ENCODE measurements at places on chromosomes 4 and X.

DNA sequence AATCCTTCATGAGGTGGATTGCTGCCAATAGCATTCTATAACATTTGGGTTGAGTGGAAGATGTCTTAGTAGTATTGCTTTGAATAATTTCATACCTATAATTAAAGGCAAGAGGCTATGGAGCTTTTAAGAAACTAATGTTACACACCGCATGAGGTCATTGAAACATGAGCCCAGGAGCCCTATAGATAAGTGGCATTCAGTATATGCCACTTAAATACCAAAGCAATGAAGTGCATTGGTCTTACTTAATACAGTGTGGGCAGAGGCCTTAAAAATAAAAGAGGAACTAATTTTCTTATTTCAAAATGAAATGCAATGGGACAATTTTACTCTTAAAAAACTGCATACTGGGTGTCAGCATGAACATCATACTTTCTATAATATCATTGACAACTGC, 47.5 kb downstream of the SPATA18 start:
- DNase-seq: no peak

GRCh38 chrX:22035236-22035635, 3.1 kb downstream of the PHEX start:
- no peak for DNase-seq

DNA sequence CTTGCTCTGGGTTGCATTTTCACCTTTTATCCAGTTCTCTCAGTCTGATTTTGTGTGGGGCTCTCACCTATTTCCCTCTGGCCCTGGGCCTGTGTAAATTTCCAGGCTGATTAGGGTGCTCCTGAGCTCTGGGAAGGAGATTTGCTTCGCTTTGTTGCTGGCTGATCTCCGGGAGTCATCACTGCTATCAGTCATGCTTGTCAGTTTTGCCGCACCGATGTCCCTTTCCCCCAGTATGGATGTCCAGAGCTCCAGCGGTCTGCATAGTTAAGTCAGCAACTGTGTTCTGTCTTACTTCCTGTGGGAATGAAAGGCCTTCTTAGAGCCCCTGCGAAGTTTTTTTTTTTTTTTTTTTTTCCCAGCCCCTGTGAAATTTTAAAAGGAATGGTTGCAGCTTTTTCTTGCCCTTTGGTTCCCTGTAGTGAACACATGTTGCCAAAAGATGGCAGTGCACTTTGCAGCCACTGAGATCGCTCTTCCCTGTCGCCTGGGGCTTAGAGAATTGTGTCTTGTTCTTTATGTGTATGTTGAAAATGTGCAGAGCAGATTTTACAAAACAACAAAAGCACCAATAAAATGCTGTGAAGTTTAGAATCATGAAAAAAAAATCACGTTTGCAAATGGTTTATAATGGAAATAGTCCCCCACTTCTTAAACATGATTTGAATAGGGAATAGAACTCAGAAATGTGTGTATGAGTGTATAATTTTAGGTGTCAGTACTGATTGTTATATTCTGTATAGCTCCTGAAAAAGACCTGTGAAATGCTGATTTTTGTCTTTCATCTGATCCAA, 109.1 kb upstream of the SLC4A4 start:
- DNase-seq: no peak

GRCh38 chr4:124727331-124727890, 14.9 kb upstream of the ANKRD50 start:
- DNase-seq: no peak

DNA sequence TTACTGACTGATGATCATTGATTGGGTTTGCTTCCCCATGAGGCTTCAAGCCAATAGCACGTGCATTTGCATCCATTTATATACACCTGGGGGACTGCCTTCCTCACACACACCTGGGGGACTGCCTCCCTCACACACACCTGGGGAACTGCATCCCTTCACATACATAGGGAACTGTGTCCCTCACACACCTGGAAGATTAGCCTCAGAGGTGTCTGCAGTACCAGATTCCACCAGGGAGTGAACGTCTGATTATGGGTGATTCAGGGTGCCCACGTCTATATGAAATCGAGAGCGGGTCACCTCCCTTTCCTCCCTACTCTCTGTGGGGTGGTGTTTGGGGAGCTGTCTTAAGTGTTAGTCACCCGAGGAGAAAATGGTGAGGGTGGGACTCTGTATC, 16.9 kb downstream of the CD99 start:
- no peak for DNase-seq

DNA sequence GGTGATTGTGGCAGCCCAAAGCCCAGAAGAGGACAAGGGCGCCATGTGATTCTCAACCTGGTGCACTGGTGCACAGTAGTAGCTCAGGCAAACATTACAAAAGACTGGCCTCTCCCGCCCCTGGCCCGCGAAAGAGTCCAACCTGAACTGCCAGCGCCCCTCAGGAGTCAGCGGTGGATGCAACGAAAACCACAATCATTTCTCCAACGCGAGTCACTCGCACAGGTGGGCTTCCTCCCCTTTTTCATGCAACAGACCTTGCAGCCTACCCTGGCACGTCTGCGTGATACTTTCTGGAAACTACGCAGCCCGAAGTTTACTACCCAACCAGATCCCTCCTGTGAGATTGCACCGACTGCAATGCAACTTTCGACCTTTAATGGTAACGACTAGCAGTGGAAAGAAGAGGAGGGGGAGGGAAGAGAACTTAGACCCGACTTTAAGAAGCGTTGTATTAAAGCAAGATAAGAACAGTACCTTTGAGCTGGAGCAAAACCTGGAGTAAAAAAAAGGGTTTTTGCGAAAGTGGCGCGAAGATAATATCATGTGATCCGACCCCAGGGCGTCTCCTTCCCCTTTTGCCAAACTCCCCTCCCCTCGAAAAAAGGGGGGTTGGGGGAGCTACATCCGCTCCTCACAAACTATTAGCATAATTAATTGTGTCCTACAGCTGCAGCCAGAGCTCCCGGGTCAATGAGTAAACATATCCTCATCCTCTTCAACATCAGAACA, 63.3 kb upstream of the CCDC160 start:
- no peak for DNase-seq

GRCh38 chr4:7244751-7245320, 52.5 kb downstream of the SORCS2 start:
- no peak for DNase-seq

DNA sequence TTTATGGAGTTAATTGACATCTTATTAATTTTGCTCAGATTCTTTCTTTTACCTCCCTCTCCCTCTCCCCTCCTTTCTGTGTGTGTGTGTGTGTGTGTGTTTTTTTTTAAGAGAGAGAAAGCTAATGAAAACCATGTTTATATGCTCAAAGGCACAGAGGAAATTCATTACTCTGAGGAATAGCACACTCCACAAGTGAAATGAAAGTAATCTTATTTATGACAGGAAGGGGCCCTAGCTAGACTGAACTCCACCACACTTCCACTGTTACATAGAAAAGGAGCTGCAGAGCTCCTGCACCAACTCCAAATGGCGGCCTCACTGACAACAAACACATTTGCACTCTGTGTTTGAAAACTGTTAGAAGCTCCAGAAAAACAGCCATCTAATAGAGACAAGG, 150.6 kb downstream of the RASL11B start:
- no peak for DNase-seq

GRCh38 chr4:104859601-104860237, 287.0 kb upstream of the TET2 start:
- DNase-seq: no peak

DNA sequence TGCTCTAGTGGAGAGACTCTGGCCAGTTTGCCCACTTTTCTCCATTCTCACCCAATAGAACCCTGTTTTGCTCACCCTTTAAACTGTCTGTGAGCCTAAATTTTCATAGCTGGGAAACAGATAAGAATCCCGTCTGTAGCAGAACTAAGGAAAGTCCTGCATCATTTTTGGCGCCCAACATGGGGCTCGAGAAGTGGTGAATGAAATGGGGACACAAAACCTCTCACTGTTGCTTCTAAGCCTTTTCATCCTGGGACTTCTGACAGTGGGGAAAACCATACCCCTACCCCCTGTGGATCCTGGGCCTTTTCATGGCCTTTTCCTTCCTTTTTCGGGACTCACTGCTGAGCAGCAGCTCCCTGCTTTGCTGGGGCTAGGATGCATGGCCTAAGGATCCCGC, 189.9 kb downstream of the INPP4B start:
- DNase-seq: no peak

DNA sequence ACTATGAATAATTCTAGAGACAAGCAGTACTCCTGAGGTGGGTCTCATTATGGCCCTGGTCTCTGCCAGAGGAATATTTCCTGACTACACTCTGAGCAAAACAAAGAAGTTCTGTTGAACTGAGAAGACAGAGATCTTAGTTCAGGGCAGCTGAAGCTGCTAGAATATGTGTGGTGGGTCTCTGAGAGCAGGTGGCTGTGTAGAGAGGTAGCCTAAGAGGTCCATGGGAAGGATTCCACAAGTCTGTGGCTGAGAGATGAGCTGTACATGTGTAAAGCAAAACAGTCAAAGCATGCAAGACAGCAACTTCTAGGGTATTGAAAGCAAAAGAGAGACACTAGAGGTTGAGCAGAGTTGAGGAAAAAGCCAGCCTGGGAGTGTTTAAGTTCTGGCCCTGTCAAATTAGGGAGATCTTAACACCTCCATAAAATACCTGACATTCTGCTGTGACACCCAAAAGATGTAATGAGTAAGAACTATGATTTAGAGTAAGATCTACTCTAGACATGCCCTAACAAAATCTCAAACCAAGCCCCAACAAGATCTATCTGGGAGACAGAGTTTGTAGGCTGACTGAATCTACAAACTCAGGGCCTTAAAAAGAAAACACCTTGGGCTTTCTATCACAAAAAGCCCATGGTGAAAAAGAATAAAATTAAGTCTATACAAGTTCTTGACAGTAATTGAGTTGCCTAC, 274.4 kb downstream of the BANK1 start:
- DNase-seq: no peak

DNA sequence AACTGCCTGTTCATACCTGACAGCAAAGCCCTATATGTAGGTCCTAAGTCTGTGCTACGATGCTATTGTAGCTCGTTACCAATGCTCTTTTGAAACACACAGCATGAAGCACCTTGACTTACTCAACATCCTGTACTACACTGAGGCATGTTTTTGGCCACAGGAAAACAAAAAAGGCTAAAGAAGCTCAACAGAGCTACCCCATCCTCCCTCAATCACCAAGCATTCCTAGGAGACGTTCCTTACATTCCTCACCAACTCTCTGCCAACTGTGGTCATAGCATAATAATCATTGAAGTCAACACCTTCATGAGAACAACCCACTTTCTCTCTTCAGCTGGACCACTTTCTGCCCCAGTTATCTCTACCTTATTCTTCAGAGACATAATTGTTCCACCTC, 73.7 kb upstream of the SLC25A43 start:
- no peak for DNase-seq

DNA sequence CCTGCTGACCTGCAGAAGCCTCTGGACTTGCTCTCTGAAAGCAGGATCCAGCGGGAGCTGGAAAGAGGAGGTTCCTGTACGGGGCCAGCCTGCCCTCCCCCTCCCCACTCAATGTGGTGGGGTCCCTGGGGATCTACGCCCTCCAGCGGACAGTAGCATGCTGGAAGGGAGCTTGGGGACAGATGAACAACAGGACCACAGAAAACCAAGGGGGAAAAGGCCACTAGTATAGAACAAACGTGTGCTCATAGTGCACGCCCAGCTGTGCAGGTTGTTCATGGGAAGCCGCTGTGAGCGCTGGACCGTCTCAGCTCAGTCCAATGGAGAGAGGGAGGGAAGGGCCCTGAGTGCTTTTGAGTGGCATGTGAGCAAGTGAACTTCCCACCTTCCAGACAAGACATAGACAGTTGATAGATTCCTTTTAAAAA, 15.8 kb downstream of the HMX1 start:
- no peak for DNase-seq

DNA sequence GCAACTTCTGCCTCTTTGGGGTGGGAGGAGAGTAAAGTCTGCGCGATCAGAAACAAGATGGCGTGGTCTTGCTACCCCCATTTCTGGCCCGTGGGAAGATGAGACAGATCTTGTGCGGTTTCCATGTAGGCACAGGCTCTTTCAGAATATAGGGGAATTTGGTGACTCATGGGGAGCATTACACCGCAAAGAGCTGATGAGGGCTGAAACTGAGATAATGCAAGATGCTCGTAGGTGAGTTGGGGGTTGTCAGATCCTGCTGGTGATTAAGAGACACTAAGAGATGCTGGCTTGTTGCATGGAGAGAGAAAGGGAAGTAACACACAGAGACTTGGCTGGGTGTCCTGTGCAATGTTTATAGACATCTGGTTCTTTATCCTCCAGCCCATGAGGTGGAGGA, 1.5 kb downstream of the EVC start:
- DNase-seq: no peak

DNA sequence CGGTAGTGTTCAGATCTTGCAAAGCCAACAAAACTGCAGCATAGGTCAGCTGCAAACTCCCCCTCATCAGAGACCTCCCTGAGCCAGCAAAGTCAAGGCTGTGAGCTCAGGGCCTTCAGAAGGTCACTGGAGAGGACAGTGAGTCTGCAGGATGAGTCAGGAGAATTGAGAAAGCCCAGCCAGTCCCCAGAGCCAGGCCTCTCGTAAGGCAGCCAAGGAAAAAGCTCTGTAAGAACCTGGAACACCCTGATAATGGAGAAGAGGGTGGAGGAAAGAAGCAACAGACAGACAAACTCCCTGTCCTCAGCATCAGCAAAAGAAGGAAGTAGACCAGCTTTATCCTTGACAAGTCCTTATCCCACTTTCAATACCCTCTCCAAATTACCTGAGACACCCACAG, 33.0 kb downstream of the GRIA3 start:
- DNase-seq: no peak

- no peak for DNase-seq
Observed at GRCh38 chr4:108384544-108384943, 215.8 kb upstream of the LEF1 start.

DNA sequence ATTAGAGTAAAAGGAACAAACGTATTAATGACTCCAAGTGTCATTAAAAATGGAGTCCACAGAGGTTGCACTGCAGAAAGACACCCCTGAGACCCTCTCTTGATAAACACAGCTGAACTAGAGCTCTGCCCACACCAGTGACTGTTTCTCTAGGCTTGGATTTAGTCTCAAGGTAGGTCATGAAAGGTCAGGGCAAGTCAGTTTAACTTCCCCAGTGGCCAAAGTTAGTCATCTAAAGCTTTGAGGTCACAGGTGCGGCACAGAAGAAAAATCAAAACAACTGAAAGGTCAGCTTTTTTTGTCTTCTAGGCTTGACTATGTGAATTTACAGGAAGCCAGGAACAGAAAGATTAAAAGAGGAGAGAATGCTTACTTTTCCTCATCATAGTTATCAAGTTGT, 749.6 kb downstream of the RAB28 start:
- no peak for DNase-seq

- DNase-seq: no peak
Observed at GRCh38 chr4:116736756-116737155, 348.6 kb downstream of the TRAM1L1 start.

- DNase-seq: no peak
Observed at GRCh38 chr4:153945704-153946103, 156.8 kb upstream of the SFRP2 start.

- DNase-seq: no peak
Observed at GRCh38 chr4:147548256-147548655, 67.4 kb downstream of the EDNRA start.

GRCh38 chrX:41707218-41707617, 16.8 kb upstream of the GPR82 start:
- no peak for DNase-seq

GRCh38 chr4:59135248-59135985, 2025.2 kb upstream of the IGFBP7 start:
- DNase-seq: no peak
